ENCODE measurements at places on chromosomes 5 and 9.

GRCh38 chr9:123725389-123725788 lies 204.5 kb downstream of the DENND1A start:
- DNase-seq: no peak

GRCh38 chr9:6272229-6272598 lies 56.0 kb upstream of the TPD52L3 start:
- no peak for DNase-seq

GRCh38 chr5:158120760-158121159 lies 261.8 kb upstream of the CLINT1 start:
- no peak for DNase-seq

DNA sequence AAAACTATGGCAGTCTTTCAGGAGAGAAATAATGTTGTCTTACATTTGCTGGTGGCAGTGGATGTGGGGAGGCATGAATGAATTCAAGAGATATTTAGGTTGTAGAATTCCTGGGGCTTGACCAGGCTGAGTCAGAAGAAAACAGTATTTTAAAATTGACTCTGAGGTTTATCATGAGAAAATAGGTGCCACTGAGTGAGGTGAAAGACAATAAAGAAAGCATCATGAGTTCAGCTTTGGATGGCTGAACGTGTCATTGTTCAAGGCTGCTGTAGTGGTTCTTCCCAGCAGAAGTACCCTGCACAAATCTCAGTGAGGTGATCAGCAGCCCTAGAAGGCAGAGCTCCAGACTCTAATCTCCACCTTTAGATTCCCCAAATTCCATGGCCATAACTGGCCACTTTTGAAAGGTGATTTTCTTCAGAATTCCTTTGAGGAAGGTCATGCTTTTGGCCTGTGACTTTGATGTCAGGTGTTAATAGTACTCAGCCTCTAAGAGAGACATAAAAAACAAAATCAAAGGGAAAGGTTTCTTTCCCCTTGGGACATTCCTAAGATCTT lies 395.4 kb downstream of the NTRK2 start:
- no peak for DNase-seq

GRCh38 chr5:28766565-28767158 lies 1728.3 kb upstream of the CDH9 start:
- peak; percentile 71 for DNase-seq
